ENCODE measurements at places on chromosomes 6 and 20.

DNA sequence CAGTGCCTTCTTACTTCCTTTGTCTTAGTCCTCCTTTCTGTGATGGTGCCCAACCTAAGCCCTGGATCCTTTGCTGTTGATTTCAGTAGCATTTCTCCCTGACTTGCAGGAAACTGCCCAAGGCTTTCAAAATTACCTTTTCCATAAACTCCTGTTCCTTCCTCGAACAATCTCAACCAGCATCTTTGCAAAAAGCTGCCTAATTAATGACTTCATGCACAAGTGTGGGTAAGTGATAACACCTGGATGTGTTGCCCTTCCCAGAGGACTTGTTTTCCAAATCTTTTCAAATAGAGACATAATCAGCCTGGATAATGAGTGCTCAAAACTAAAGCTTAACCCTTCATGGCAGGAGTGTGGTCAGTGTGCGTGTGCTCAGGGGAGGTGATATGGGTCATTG, 118.0 kb downstream of the PCSK2 start:
- no peak for DNase-seq

GRCh38 chr20:46823753-46824152, 70.9 kb upstream of the EYA2 start:
- DNase-seq, result no peak

DNA sequence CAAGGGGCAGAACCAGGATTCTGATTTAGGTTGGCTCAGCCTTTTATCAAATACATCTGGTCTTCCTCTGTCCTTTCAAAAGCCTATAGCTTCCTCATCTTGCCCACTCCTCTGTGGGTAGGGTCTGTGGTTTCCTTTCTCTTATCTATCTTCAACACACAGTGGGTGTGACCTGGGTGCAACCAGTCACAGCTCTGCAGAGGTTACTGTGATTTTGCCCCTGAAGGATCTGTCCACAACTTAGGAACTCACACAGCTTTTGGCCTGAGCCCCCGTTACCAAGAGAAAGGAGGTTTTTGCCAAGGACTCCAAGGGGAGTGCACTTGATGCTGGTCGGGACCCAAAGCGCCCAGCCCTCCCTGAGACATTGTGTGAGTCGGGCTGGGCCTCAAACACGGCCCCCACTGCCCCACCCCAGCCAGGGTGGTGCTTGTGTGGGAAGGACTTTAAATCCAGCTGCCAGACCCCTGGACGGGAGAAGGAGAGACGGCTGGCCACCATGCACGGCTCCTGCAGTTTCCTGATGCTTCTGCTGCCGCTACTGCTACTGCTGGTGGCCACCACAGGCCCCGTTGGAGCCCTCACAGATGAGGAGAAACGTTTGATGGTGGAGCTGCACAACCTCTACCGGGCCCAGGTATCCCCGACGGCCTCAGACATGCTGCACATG, at the start of gene PI16:
PI16 (plus strand) TSS at position 477 of the 670 bp plus-strand sequence; CDS start at position 500, 23 bp downstream.
- peak; percentile 46 for DNase-seq

DNA sequence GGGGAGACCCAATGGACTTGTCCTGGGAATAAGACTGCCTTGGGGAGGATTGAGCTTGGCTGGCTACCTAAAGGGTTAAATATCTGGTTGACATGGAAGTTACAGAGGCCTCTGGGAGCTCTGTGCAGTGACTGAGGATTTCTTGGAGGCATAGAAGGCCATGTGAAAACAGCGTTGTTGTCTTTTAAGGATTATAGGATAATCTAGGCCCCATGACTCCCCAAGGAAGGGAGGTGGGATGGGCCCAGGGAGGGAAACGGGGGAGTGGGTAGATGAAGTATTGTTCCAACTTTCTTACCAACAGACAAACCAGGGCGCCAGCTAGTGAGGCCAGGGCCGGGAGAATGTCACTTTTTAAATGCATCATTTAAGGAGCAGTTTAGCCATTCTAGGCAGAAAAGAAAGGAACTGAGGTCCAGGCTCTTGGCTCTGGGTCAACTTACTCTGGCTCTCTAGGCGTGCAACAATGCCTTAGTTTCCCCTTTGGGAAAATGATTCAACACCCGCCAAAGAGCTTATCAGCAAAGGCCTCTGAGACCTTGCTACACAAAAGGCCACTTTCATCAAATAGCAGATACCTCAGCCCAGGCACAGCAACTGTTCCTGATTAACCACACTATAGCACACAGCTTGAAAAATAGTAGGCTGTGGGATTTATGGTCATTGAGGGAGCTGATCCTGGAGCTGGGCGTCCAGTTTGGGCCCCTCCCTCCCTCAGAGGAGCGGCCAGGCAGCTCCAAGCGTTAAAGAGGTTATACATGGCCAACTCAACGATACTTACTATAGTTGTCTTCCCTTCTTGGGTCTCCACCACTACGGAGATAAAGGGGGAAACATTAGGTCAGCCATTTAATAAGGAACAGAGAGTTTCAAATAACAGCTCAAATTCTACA, 7.0 kb downstream of the MRPS18A start:
- DNase-seq, result no peak

DNA sequence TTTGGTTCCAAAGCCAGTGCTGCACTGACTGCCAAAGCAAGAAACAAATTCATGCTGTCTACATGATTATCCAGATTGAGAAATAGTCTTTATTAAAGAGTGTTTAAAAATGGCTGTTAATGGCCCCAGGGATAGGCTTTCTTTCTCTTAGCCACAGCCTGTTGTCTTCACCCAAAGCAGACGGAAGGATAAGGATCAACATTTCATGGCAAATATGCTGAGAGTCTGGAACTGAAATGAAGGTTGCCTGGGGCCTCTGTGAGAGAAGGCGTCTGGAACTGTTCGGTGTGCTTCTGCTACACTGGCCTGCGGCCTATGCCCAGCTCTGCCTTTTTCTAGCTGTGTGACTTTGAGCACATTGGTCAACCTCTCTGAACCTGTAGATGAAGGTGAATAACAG, 373.0 kb upstream of the ZFP64 start:
- no peak for DNase-seq

GRCh38 chr20:62321521-62321948, 18.7 kb downstream of the ADRM1 start:
- no peak for DNase-seq

- no peak for DNase-seq
Measured at GRCh38 chr6:125983246-125983945, 2.9 kb upstream of the TRMT11 start.

- no peak for DNase-seq
Measured at GRCh38 chr6:21321531-21321930, 272.0 kb upstream of the SOX4 start.

GRCh38 chr20:63309261-63310071, 16.5 kb downstream of the COL20A1 start:
- no peak for DNase-seq

- DNase-seq, result no peak
Measured at GRCh38 chr6:89050697-89051096, 29.9 kb upstream of the PNRC1 start.

DNA sequence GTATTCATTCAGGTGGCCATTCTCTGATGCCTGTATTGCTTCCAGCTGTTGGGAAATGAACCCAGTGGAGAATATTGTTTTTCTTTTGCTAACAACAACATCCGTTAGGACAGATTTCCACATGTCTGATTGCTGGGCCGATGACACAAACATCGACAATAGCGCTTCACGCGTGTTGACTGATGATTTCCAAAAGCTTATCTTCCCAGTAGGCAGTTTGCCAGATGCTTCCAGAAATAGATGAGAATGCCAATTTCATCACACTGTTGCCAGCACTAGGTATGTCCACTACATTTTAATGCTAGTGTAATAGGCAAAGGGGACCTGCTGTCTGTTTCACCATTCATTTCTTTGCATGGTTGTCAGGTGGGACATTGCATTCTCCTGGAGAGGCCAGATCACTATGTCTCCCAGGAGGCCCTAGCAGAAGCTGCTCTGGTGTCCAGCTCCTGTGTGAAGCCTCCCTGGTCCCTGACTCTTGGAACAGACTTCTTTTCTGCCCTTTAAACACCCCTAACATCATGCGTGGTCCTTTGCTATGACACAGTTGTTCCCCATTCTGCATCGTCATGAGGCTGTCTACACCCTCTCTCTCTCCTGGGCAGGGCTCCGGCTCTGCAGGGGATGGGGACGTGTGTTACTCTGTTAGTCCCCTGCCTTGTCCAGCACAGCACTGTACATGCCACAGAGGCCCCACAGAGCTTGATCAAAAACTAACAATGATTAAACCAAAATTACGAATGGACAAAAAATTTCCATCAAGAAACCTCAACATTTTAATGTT, 181.6 kb downstream of the CDH26 start:
- no peak for DNase-seq

DNA sequence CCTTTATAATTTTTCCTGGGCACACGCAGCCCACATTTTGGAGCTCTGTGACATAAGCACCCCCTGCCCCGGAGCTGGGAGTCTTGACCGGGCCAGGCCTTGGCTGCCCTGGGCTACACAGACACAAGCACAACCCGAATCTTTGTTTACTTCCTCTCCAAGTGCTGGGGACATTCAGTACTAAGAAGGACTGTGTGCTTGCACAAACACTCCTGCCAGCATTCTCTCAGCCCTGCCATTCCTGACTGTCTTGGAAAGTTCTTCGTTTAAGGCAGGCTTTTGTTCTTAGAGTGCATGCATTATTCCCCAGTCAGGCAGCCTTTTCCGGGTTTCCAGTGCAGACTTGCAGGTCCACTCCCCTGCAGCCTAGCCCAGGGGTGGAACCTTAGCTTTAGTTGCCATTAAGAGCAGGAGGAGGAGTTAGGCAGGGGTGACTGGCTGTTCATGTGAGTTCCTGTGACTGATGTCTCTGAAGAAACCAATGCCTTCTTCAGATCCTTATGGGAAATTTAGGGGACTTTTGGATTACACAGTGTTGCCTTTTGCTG, 28.6 kb downstream of the FOXO3 start:
- DNase-seq, result no peak

DNA sequence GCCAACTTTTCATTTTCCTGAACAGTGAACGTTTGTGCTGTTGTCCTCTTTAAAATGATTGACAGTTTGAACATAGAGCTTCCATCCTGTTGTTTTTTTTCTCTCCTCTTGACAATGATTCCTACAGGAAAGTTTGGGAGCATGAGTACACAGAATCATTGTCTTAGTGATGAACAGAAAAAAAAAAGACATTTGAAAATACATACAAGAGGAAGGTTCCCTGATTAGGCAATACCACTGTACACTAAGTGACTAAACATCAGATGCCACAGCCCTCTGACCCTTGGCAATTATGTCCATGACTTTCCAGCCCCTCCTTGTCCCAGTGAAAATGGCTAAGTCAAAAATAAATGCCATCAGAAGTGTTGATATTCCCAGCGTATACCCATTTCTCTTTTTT, 71.5 kb downstream of the RTN4IP1 start:
- DNase-seq, result no peak

DNA sequence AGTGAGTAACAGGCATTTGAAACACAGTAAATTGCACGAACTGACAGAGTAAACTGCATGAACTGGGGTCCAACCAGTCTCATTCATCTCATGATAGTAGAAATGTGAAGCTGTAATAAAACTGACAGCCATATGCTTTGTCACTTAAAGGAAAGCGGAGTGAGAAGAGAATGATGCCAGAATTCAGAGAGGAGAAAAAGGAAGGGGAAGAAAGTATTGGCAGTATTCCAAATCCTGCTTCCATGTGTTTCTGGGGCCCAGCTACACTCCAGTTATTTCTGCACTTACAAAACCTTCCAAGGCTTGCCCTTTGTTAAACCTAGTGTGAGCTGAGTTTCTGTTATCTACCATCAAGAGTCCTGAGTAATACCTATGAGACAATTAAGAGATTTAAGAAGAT, 17.2 kb downstream of the SNX14 start:
- DNase-seq, result no peak

GRCh38 chr6:109301418-109301817, 80.8 kb downstream of the CD164 start:
- no peak for DNase-seq

DNA sequence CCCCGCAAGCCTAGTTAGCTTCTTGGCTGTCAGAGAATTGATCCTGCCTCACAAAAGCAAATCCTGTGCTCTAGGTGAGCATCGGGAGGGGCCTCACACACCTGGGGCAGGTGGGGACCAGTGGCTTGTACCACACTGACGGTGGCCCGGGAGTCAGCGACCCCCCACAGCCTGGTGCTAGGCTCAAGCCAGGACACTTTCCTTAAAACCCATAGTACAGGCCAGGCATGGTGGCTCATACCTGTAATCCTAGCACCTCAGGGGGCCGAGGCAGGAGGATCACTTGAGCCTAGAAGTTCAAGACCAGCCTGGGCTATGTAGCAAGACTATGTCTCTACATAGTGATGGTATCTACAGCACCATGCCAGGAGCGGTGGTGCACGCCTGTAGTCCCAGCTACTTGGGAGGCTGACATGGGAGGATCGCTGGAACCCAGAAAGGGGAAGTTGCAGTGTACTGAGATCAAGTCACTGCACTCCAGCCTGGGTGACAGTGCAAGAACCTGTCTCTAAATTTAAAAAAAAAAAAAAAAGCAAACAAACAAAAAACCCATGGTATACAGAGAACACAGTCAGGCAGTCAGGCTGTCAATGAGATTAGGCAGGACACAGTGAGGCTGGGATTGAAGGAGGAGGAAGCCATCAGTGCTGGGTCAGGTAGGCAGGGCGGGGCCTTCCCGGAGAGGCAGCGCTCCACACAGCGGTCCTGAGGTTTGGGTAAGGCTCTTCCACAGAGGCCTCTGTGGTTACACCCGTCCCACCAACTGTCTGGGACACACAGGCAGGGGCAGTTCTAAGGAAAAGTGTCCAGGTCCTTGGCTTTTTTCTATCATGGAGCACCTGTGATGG, 41.3 kb downstream of the SYNJ2 start:
- no peak for DNase-seq

- DNase-seq, result no peak
Measured at GRCh38 chr6:156689656-156690055, 87.5 kb upstream of the ARID1B start.

DNA sequence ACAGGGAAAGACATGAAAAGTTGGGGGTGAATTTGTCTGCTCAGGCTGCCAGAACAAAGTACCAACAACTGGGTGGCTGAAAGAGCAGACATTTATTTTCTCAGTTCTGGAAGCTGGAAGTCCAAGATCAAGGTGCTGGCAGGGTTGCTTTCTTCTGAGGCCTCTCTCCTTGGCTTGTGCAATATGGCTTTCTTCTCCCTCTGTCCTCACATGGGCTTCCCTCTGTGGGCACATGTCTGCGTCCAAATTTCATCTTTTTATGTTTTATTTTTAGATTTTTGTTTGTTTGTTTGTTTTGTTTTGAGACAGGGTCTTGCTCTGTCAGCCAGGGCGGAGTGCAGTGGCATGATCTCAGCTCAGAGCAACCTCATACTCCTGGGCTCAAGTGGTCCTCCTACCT, 6.2 kb upstream of the SYNJ2 start:
- no peak for DNase-seq

DNA sequence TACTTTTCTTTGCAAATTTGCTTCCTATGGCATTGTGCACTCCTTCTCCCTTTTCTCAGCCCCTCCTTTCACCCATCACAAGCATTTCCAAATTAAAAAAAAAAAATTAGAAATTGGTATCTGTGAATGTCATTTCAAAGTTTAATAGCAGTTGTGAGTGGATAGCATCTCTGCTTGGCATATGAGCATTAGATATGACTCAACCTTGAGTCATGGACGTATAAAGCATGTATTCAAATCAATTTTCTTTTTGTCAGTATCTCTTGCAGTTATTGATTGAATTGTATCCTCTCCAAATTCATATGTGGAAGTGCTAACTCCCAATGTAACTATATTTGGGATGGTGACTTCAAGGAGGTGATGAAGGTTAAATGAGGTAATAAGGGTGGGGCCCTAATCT, 60.1 kb upstream of the MAP3K7 start:
- no peak for DNase-seq

- DNase-seq, result no peak
Measured at GRCh38 chr20:50426866-50427718, 83.1 kb upstream of the PTPN1 start.

- DNase-seq, result no peak
Measured at GRCh38 chr6:32110632-32111031, 1.5 kb upstream of the TNXB start.

- no peak for DNase-seq
Measured at GRCh38 chr6:353642-354614, 37.6 kb upstream of the IRF4 start.

All from CD4-positive, alpha-beta memory T cell (primary cell).